ENCODE measurements at places on chromosomes 5 and 9.

DNA sequence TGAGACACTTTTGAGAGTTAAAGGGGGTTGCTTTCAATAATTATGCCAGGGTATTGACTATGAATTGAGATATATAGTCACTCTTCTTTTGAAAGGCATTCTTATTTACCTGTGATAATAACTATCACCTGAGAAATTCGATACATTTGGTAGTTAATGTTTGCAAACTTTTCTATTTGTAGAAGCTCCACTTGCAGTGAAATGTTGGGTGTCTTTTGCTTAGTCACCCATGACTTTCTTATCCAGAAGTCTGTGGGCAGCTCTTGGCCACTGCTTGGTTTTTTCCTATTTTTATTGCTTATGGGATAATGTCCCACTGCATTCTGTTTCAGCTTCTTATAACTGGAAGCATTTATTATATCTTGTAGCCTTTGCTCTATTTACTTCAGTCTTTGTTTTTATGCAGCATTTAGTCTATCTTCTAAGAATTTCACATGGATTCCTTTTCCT lies 3.9 kb downstream of the MACIR start:
- DNase-seq: no peak

GRCh38 chr5:80216753-80217596 lies 38.9 kb downstream of the SERINC5 start:
- DNase-seq: peak; percentile 92

GRCh38 chr9:132782037-132782436 lies 96.0 kb downstream of the AK8 start:
- no peak for DNase-seq

GRCh38 chr9:128082151-128082550 lies 14.1 kb downstream of the SLC25A25 start:
- DNase-seq: no peak

DNA sequence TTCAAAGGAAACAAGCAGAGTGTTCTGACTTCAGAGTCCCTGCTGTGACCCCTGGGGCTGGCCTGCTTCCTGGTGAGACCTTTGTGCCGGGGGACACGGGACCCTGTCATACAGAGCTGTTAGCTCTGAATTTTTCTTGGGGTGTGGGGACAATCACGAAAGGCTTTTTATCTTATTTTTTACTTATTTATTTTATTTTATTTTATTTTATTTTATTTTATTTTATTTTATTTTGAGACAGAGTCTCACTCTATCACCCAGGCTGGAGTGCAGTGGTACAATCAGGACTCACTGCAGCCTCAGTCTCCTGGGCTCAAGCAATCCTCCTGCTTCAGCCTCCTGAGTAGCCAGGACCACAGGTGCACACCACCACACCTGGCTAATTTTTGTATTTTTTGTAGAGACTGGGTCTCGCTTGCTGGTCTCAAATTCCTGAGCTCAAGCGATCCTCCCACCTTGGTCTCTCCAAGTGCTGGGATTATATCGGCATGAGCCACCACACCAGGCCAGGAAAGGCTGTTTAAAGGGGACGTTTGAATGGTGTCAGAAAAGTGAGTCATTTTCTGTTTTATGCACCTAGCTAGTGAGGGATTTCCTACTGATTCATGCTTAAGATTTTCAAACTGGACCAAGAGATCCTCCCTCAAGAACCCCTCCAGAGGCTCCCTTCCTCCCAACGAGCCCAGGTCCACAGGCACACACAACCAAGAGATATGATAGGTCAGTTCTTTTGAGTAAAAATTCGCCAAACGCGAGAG lies 75.7 kb downstream of the OLFM1 start:
- DNase-seq: no peak

- DNase-seq: no peak
Measured at GRCh38 chr9:8114826-8115225, 315.2 kb upstream of the DMAC1 start.

DNA sequence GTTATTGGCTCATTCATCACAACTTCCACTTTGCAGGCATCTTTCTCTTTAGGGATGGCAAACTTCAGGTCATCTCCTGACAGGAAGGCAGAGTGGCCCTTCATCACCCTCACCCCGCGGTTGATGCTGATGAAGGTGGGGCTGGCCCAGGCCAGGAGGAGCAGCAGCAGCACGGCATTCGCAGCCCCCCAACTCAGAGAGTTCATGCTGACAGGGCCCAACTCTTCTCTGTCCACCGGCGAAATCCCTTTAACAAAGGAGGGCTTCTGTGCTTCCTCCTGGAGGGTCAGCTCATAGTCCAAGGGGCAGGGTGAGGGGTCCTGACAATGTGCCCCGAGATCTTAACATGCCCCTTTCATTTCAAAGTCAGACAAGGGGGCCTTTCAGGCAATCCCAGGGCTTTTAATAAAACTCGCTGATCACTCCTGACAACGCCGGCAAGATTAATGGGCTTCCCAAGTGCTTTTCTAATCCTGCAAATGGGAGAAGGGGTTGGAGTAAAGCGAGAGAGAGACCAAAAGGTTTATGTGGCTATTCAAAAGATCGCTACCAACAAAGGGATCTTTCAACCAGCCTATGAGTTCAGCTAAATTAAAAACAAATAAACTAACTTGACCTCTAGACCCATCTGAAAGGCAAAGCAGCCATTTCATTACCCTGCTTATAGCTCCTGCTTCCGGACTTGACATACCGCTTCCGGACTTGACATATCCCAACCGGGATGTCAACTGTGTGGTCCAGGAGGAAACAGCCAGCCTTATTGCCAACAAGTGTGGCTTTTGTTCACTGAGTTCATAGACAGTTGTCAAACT lies 41.2 kb downstream of the FREM1 start:
- DNase-seq: no peak

DNA sequence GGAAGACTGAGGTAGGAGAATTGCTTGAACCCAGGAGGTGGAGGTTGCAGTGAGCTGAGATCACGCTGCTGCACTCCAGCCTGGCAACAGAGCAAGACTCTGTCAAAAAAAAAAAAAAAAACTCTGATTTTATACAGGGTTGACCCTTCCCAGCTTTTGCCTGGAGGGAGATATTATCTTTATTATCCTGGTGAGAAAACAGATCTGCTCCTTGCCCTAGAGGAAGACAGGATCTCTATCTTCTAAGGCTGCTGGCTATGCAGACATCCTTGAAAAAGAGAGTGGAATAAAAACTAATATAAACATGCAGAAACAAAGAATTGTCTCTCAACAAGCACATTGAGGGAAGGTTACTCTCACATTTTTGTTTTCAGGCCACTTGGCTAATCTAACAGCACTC lies 1503.4 kb upstream of the WWC1 start:
- DNase-seq: no peak

- no peak for DNase-seq
Measured at GRCh38 chr5:126052791-126053190, 370.4 kb upstream of the GRAMD2B start.

- DNase-seq: peak; percentile 92
Measured at GRCh38 chr9:95508968-95509850, 7.6 kb downstream of the PTCH1 start.

DNA sequence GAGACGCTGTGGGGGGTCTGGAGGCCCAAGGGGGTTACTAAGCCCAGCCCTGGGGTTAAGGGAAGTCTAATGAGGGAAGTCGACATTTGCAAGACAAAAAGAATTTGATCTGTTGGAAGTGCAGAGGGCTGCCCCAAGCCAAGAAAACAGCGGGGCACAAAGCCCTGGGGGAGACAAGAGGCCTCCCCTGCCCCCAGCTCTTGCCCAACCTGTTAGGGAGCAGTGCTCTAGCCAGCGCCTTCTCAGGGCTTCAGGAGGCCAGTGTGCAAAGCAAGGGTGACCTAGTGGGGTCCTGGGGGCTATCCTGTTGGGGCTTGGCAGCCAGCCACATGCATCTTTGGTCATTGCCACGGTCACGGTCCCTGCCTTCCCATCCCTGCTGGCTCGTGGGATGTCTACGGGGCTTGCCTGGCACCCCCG lies 25.2 kb downstream of the GFI1B start:
- DNase-seq: no peak

GRCh38 chr5:154773326-154773725 lies 18.1 kb downstream of the LARP1 start:
- no peak for DNase-seq

DNA sequence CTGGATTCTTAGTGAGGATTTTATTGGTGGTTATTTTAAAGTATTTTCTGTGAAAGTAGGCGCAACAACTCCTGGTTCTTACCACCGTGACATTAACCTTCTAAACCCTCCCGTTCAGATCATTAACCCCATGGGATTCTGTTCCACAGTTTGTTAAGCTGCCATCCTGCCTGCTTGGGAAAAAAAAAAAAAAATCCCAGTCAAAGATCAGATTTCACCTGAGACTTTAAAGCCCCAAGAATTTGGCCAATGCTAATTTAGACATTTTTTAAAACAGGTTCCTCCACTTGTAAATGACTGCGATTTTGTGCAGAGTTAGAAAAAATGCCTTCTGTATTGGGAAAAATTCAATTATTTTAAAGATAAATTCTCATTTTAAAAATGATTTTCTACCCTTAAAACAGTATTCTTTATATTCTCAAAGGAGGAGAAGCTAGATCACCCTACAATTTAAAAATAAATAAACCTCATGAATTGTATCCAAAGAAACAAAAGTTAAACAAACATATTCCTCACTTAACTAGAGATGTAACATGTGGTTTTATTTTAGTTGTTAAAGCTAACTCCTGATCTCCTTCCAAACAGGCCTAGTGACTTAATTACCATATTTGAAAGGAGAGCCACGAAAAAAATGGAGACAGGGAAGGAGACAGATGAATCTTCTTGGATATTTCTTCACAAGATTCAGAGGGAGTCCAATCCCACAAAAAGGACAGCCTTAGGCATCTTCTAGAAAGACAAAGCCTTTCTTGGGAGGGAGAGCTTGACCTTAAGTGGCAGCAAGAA lies 93.1 kb upstream of the IFNK start:
- no peak for DNase-seq

- no peak for DNase-seq
Measured at GRCh38 chr5:139855451-139855850, 59.8 kb downstream of the PSD2 start.

- no peak for DNase-seq
Measured at GRCh38 chr5:99664972-99665371, 736.2 kb upstream of the CHD1 start.

- DNase-seq: no peak
Measured at GRCh38 chr9:107404161-107404560, 85.4 kb downstream of the KLF4 start.

DNA sequence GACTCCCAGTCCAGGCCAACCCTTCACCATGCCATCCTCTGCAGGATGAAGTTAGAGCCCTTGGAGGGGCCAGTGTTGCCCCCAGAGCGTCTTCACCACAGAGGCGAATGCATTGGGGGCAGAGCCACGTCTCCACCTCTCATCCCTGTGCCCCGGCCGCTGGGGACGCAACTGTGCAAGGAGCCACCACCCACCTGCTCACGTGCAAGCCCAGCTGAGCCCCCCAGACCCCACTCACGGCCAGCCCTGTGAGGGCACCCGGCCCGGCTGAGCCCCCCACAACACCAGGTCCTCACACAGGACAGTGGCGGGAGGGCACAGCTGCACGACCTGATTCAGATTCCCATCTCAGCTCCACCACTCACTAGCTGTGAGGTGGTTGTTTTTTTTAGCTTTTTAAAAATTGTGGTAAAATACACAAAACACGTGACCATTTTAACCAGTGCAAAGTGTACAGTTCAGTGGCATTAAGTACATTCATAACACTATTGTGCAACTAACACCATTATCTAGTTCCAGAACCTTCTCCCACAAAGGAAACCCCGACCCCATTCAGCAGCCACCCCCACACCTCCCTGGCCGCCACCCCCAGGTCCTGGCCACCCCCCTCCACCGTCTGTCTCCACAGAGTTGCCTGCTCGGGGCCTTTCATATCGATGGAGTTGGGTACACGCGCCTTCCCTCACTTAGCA lies 33.5 kb upstream of the UBAC1 start:
- DNase-seq: no peak

DNA sequence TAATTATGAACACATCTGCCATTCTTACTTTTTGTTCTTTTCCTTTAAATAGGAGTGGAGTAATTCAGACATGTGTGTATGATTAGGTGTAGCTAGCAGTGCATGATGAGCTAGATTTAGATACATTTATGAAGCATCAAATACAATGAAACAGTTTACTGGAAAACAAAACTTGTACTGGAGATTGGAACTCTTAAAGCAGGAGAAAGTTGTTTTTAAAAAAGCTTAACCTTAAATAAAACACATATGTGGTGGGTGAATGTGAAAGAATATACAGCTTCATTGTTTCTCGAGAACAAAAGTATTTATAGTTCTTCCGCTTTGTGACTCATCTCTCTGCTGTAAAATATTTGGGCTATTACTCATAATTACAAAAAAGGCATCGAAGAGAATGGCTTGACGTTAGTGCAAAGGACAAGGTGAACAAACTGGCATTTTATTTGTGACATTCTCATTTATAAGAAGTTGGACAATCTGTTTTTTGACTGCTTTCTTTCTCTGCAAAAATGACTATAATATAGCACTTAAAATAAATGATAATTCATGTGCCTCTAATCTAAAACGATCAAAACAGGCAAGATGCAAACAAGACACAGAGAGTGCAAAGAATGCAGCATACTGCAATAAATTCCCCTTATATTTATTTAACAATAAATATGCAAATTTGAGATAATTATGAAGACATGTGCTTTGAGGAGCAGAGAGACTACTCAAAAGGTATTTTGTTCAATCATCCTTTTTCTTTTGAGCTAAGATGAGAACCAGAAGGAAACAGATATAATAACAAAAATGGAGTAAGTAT lies 478.8 kb downstream of the CETN3 start:
- DNase-seq: no peak

DNA sequence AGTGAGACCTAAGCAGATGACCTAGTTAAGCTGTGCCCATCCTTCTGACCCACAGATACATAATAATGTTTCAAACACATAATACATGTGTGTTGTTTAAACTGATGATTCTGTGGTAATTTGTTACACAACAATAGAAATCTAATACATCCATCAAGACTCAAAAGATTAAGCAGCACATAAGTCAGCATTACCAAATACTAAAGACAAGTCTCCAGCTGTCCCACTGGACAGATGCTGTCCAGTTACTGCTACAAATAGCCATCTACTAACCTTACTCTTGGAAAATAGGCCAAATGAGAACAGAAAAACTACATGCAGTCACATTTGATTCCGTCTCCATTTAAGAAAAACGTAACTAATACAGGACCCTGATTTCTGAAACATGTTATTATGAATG lies 10.8 kb downstream of the TRMO start:
- DNase-seq: no peak

- DNase-seq: no peak
Measured at GRCh38 chr5:142425286-142426065, 100.7 kb upstream of the SPRY4 start.

- DNase-seq: no peak
Measured at GRCh38 chr5:143606043-143606752, 202.7 kb upstream of the NR3C1 start.

- DNase-seq: peak; percentile 10
Measured at GRCh38 chr5:58961631-58962280, 378.9 kb downstream of the RAB3C start.

- no peak for DNase-seq
Measured at GRCh38 chr5:14204785-14205321, 61.7 kb downstream of the TRIO start.

Data from cerebellum (tissue), 4 donors.